ENCODE measurements at places on chromosomes 7 and 10.
A peak's percentile ranks its signal among the peaks of the same experiment; 100 is the strongest.

GRCh38 chr10:97801422-97801821, 29.6 kb upstream of the SFRP5 start:
- DNase-seq: no peak

DNA sequence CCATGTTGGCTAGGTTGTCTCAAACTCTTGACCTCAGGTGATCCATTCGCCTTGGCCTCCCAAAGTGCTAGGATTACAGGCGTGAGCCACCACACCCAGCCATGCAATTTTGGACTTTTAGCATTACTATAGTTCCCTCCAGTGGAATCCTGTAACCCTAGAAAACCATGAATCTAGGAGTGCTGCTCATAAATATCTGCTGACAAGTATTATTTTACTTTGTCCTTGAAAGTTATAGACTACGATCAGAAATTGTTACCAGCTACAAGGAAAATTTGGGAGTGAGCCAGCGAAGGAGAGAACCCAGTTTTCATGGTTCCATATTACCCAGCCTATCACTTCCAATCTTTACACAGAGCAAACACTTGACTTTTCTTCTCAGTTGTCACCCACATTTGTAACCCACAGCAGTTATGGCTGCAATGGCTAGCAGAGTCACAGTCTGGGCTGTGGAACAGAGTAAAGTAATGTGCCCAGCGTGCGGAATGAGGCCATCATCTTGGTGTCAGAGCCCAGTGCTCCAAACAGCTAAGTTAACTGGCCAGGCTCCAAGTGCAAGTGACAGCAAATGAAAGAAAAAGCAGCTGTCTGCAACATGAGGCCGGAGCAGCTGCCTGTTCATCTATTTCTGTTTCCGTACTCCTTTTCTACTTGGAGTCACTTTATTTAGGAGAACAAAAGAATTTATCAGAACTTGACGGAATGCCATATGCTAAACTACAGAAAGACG, 29.9 kb downstream of the ZC3HC1 start:
- no peak for DNase-seq

GRCh38 chr10:74799721-74800221, 26.6 kb upstream of the KAT6B start:
- no peak for DNase-seq

GRCh38 chr7:1192171-1192676, 32.2 kb upstream of the ZFAND2A start:
- DNase-seq: peak; percentile 73

- DNase-seq: no peak
Observed at GRCh38 chr10:5631936-5632335, 34.5 kb downstream of the ASB13 start.

GRCh38 chr10:33807531-33808359, 473.3 kb upstream of the NRP1 start:
- DNase-seq: no peak

- DNase-seq: peak; percentile 13
Observed at GRCh38 chr10:1368842-1369171, 312.6 kb downstream of the WDR37 start.
